ENCODE measurements at places on chromosomes 3 and 15.

DNA sequence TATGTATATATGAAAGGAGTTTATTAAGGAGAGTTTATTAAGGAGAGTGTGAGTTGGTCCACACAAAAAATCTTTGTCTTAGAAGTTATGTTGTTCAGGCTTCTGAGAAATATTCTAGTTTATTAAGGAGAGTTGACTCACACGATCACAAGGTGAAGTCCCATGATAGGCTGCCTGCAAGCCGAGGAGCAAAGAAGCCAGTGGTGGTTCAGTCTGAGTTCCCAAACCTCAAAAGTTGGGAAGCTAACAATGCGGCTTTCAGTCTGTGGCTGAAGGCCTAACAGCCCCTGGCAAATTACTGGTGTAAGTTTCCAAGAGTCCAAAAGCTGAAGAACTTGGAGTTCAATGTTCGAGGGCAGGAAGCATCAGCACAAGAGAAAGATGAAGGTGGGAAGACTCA, 42.4 kb upstream of the DAZL start:
- no peak for DNase-seq

- no peak for DNase-seq
Measured at GRCh38 chr15:74869726-74870407, 3.3 kb downstream of the SCAMP2 start.

GRCh38 chr15:82186719-82187406, 75.7 kb downstream of the EFL1 start:
- no peak for DNase-seq

DNA sequence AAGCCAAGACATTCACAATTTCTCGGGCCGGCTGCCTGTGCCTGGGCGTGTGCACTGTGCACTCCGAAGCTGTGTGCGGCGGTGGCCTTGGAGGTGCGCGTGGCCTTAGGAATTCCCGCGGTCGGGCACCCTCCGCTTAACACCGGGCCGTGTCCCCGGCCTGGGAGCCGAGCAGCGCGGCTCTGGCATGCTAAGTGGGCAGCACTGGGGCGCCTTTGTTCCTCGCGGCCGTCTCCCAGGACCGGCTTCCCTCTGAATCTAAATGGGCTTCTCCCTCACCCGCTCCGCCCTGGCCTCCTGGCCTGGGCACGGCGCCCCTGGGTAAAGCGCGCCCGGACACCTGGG, 498 bp upstream of the ARNT2 start:
- DNase-seq, result no peak

- DNase-seq, result no peak
Measured at GRCh38 chr3:147396712-147397046, 9.7 kb downstream of the ZIC4 start.

DNA sequence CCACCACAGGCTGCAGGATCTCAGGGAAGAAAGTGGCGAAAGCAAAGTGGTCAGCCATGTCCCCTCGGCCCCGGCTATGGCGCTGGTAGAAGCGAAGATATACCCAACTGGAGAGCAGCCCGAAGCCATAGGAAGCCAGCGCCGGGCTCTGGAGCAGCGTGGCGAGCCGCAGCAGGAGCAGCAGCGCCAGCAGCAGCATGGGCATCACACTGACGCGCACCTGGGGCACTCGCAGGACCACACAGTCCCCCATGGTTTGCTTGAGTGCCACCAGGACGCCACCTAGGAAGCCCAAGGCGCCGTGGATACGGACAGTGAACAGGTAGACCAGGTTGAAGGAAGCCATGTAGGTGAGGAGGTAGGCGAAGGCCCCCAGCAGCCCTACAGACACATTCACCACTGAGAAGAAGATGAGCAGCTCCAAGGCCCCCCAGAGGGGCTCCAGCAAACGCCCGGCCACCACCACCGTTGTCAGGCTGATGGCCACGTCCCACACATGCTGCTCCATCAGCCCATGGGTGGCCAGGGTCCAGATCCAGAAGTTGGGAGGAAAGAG, 888 bp downstream of the TMEM115 start:
- DNase-seq, result no peak

GRCh38 chr3:118955914-118956556, 78.6 kb downstream of the IGSF11 start:
- no peak for DNase-seq

- no peak for DNase-seq
Measured at GRCh38 chr15:99449514-99449913, 116.3 kb upstream of the MEF2A start.

DNA sequence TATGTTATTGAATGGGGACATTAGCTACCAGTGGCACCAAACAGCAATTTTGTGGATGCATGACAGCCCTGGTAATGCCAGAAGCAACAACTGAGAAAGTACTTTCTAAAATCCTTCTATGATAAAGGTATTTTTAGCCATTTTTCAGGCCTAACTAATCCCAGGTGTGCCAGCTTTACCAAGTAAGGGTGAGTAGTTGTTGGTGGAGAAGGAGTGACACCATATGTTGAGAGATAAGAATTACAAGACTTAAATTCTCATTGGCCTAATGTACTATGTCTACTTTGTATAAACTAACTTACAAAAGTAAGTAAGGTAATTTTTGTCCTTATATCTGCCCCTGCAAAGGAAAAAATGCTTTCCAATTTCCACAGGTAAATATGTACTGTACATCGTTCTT, 4.1 kb upstream of the COX17 start:
- no peak for DNase-seq

- peak; percentile 43 for DNase-seq
Measured at GRCh38 chr15:73081321-73081958, 29.2 kb downstream of the NEO1 start.

- DNase-seq, result no peak
Measured at GRCh38 chr3:126154391-126155279, 25.8 kb downstream of the ALDH1L1 start.

DNA sequence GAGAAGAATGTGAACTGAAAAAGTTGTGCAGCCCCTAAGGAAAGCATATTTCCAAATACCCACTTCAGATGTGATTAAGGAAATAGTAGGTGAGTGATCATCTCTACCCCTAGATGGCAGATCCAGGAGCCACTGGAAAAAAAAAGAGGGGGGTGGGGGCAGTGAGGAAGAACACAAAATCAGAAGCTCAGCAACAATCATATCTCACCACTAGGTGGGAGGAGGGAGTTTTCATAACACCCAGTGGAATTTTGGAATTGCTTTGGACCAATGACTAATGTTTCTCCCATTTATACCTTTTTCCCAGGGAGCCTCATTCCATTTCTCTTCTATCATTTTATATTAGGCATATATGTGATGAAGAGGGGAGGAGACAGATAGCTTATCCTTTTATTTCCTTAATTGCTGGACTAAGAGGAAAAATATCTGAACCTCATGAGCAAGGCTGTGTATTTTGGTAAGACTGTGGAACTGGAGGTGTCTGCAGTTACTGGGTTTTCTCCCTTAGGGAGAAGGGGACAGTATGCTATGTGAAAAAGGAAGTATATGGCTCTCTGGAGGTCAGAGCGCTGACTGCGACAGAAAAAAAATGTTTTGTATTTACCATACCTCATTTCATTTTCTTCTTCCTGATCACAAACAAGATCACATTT, 363.4 kb downstream of the GAP43 start:
- no peak for DNase-seq

DNA sequence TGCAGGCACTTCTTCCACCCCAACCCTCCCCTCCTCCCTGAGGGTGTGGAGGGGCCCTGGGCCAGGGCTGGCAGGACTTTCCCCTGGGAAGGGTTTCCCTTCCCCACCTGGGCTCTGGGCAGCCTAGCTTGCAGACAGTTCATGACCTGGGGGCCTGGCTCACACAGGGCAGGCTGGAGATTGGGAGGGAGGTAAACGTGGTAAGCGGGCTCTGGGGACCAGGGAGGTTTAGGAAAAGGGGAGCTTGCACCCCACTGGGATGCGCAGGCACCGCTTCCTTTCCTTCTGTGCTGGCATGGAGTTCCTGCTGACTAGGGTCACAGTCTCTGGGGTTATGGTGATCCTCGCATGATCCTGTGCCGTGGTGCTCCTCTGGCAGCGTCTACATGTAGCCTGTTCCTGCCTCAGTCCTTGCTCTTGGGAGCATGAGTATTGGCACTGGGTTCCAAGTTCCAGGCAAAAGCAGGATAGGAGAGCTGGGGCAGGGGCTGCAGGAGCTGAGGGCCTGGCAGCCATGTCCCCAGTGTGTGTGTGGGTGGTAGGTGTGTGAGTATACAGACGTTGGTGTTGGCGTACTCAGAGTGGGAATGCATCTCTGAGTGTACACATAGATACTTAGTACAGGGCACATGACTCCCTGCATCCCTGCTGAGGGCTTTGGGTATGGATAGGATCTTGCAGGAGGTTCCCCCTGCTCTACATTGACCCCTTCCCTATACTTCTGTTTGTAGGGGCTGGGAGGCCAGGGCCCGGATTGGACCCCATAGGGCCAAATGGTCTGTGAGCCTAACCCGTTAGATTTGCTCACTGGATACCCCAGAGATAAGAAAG, 6.9 kb downstream of the GLYCTK start:
- DNase-seq, result no peak

Measured in smooth muscle cell of the brain vasculature (primary cell).